ENCODE measurements at places on chromosomes 3 and 15.

DNA sequence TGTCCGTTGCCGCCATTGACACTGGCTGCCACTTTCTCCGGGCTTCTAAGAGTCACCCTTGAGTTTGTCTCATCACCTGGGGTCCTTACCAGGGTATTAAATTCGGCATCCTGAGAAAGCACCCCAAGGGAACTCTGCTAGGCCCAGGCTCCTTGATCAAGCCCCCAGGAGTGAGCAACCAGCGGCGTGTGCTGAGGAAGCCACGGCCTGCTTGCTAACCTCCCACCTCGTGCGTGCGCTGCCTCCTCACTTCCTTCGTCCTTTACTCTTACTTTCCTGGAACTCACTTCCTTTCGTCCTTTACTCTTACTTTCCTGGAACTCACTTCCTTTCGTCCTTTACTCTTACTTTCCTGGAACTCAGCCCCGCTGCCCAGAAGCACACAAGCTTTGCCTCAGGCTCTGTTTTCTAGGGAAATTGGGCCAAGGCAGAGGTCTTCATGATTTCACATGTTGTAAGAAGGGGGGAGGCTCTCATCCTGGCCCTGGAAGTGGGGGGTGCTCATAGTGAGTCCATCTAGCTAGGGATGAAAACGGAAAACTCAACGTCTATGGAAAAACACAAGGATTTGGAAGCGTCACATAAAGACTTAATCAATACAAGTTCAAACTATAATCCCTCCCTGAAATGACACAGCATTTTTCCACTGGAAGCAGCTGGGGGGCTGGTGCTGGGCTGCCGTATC lies 36.7 kb upstream of the BDH1 start:
- DNase-seq: no peak

- no peak for DNase-seq
Measured at GRCh38 chr3:57059411-57059810, 1.1 kb upstream of the SPATA12 start.

- no peak for DNase-seq
Measured at GRCh38 chr15:70056091-70056680, 41.5 kb downstream of the TLE3 start.

DNA sequence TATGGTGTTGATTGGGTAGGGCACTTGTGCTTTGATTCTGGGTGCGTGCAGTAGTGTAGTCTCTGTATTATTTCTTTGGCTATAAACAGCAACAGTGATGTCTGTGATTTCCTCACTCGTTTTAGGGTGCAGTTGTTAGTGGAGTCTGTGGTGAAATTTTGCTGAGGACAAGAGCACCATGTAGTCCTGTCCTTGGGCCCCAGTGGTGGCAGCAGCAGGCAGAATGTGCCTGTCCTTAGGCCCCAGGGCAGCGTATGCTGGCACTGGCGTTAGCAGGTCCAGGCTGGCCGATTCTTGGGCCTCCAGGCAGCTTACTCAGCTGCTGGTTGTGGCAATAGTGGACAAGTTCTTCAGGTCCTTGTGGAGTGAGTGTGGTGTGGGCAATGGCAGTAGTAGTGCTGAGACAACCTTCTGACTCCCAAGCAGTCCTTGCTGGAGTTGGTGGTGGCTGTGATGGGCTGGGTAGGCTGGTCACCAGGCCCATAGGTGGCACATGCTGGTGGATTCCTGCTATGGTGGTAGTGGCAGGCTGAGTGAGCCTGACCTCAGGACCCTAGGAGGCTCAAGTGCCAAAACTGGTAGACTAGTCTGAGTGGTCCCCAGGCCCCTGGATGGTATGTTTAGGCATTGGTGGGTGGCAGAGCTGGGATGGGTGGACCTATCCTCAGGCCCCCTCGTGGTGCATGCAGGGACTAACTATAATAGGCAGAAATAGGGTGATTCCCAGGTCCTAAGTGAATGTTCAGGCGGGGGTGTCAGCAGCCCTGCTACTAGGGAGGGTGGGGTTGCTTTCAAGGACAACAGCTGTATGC lies 56.3 kb downstream of the TNFAIP8L3 start:
- no peak for DNase-seq

DNA sequence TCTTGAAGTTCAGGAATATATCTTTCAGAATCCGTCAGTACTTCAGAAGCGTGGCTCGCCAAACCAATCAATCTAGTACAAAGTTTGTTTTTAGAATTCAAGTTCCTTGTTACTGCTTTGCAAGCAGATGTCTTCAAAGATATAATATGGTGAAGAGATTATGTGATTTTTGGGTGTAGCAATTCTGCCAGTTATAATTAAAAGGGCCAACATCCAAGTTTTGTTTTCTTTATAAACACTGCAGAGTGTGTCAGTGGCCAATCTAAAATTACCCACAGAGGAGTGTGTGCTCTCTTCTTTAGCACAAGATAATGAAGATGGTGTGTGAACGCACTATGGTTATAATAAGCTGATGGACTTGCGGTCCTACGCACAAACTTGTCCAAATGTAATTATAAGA lies 493.6 kb upstream of the MDFIC2 start:
- no peak for DNase-seq

DNA sequence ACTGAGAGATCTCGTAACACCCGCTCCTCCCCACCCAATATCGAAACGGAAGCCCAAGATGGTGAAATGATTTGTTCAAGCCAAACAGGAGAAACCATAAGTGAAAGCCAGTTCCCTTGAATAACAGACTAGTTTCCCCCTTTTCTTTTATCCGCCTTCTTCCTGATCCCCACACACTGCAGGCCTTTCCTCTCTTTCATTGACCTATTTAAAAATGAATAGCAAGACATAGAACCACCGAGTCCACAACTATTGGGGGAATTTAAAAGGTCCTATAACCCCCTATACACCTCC lies 382 bp upstream of the COX17 start:
- no peak for DNase-seq

DNA sequence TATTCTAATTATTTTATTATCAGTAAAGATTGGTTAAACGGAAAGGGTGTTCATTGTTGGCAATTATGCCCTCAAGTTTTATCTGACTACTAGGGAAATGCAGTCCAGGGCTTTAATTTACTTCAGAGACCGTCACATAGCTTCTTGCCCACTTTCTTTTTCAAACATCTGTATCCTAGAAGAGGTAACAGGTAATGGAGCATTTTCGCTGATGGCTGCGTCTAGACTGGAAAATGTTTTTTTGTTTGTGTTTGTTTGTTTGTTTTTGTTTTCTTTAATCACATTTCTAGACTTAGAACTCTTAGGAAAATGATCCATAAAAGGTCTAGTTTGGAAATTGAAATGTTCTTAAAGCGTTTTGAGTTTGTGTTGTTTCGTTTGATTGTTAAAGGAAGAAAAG lies 71.4 kb downstream of the ANXA2 start:
- DNase-seq: no peak

DNA sequence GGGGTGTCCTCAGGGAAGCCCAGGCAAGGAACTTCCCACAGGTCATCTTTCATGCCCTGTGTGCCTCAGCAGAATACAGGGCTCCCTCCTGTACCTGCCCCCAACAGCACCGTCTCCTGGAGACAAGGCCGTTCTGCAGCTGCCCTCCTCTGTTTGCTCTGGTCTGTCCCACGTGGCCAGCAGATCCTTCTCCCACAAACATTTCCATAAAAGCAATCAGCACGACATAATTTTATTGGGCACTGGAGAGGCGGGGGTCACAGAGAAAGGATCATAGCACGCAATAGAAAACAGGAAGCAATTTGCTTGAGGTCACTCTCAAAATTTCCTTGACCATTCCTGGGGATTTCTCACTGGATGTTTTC lies 29.4 kb downstream of the STARD5 start:
- no peak for DNase-seq

DNA sequence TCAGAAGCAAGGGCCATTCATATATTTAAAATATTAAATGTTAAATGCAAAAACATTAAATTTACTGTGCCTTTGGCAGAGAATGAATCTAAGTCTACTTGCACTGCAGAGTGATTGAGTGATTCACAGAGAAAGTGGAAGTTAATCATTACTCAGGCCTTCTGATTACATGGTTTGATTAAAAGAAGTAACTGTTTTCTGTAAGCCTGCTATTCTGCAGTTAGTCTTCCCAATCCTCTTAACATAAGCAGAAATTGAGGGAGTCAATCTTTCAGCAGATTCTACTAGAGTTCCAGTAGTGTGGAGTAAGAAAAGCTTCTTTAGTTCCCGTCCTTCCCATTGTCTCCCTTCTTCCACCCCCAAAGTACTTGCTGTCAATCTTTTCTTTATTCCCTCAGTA lies 1.5 kb downstream of the NLGN1 start:
- no peak for DNase-seq

GRCh38 chr15:100831467-100831866 lies 48.2 kb upstream of the ALDH1A3 start:
- DNase-seq: no peak

GRCh38 chr3:28322464-28322863 lies 26.1 kb upstream of the ZCWPW2 start:
- DNase-seq: peak; percentile 33

- no peak for DNase-seq
Measured at GRCh38 chr3:32181796-32182195, 56.7 kb upstream of the CMTM8 start.

- no peak for DNase-seq
Measured at GRCh38 chr3:68793759-68794701, 138.3 kb downstream of the TAFA4 start.

DNA sequence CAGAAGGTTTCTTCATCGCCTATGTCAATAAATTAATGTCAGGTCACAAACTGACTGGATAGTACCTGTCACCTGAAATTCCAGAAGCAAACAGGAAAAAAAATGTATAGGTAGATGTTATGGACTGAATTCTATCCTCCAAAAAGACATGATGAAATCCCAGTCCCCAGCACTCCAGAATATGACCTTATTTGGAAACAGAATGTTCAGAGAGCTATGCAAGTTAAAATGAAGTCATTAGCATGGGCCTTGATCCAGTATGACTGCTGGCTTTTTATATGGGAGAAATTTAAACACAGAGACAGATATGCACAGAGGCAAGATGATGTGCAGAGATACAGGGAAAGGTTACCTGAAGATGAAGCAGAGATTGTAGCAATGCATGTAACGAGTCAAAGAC lies 953.4 kb downstream of the ZPLD1 start:
- DNase-seq: peak; percentile 64

DNA sequence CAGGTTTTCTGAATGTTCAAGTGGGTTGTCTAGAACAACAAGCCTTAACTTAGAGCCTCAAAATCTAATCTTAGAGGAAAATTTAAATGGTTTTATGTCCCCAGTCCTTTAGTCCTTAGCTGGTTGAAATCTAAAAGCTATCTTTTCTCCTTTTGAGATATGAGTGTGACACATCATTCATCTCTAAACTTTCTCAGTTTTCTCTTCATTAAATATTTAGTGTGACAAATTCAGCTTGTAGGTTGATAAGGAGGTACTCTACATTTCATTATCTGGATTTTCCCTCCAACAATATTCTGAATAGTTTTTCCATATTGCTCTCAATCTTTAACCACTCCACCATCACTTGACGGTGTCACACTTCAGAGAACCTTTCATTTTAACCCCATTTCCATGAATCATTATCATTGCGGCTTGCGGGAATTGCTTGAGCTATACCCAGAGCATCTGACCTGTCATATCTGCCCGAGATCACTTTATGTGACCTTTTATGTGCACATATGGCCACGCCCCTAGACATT lies 16.1 kb upstream of the ATP8B4 start:
- no peak for DNase-seq

All from fibroblast of skin of left biceps (primary cell).